Activated naive CD4-positive, alpha-beta T cell treated with anti-CD3 and anti-CD28 coated beads, Interleukin-2, amount 50 U/mL, for 72 hours (primary cell): ENCODE measurements at places on chromosomes 3 and 15.

GRCh38 chr3:186254676-186255650 is 107.1 kb downstream of the DGKG start:
- DNase-seq, result peak; percentile 44

DNA sequence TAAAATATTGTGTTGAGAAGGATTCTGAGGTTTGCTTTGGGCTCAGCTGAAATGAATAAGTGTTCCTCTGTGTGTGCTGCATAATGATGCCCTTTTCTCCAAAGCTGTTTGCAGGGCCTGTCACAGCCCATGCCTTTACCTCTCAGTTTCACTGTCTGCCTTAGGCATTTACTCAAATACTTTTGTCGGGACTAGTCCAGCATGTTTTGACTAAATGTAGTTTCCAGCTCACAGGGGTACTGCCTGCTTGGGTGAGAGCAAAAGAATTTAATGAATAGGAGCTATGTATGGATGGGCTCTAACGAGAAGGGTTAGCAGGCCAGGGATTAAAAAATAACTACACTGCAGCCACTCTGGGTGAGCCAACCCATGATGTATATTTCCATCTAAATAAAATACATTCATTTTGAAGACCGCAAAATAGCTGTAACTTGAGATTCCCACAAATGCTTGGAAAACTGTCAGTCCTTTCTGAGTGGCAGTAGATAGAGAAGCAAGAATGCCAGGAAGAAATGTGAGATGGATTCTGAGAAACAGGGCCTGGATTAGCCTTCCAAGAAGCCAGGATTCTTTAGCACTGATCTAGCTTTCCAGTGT is 549.2 kb upstream of the TBL1XR1 start:
- DNase-seq, result no peak

DNA sequence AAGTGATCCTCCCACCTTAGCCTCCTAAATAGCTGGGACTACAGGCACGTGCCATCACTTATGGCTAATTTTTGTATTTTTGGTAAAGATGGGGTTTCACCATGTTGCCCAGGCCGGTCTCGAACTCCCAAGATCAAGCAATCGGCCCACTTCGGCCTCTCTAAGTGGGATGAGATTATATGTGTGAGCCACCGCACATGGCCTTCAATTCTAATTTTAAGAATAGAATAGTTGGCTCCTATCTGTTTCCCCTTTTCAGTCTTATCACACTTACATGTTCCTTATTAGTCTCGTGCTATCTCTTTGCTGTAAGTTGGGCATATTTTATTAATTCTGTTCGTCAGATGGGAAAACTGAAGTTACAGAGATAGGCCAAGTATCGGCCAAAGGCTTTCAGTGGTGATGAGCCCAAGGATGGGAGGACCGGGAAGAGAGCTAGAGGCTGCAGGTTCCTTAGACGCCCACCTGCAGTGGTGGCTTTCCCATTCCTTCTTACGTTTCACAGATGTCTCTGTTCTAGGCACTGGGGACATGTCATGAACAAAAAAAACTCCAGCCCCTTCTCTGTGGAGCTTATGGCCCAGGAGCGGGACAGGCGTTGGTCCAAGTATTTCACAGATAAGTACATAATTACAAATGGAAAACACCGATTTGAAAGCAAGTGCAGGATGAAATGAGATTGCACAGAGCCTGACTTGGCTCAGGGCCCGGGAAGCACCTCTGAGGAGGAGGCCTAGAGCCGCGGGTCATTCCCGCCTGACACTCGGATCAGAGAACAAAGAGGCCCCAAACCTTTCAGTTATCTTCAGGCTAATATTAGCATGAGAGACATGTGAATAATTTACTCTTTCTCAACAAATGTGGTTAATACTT is 91.1 kb upstream of the KLF13 start:
- DNase-seq, result no peak

- DNase-seq, result no peak
Measured at GRCh38 chr15:74432271-74432967, 1.3 kb downstream of the SEMA7A start.

DNA sequence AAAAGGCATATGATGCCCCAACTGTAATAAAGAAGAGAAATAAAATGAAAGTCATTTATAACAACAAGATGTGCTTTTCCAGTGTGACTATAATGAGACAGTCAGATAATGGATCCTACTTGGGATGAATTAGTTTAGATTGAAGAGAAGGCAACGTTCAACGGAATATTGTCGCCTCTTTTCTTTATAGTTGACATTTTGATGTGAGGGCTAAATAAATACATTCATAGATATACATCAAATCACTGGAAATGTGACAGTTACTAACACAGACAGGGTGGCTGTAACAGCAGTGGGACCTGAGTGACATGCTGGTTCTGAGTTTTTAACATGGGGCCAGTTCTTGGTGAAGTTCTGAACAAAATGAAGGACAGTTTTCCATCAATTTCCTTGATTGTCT is 61.1 kb upstream of the ATP2B2 start:
- DNase-seq, result no peak

- no peak for DNase-seq
Measured at GRCh38 chr3:75237477-75237876, 426.7 kb upstream of the FRG2C start.

- no peak for DNase-seq
Measured at GRCh38 chr3:133986311-133986710, 43.4 kb downstream of the SLCO2A1 start.

GRCh38 chr3:23760871-23761373 is 44.8 kb upstream of the UBE2E1 start:
- DNase-seq, result no peak

GRCh38 chr3:38552364-38552763 is 56.2 kb downstream of the EXOG start:
- DNase-seq, result no peak

GRCh38 chr3:94596887-94597566 is 534.2 kb downstream of the NSUN3 start:
- DNase-seq, result no peak
